OCI-LY7 (cell line): ENCODE measurements at places on chromosomes 2 and 18.

- DNase-seq, result no peak
Measured at GRCh38 chr2:10647441-10647840, 42.3 kb downstream of the NOL10 start.

GRCh38 chr18:2709316-2709715, 53.8 kb downstream of the SMCHD1 start:
- DNase-seq, result no peak

- no peak for DNase-seq
Measured at GRCh38 chr18:59672235-59672711, 24.9 kb downstream of the CCBE1 start.

DNA sequence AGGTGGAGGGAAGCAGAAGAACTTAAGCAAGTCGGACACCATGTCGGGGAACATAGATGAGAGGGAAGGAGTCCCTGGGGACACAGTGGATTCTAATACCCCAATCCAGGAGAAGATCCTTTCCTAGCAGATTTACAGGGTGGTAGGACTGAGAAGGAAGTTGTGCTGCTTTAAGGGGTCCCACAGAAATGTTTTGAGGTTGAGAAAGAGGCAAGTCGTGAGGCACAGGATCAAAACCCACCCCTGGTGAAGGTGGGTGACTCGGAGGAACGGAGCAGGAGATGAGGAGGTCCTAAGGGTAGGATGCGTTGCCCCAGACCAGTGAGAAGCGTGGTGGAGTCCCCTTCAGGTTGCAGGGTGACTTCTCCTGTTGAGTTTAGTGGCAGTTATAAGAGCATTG, 32.7 kb downstream of the DCDC2C start:
- no peak for DNase-seq

DNA sequence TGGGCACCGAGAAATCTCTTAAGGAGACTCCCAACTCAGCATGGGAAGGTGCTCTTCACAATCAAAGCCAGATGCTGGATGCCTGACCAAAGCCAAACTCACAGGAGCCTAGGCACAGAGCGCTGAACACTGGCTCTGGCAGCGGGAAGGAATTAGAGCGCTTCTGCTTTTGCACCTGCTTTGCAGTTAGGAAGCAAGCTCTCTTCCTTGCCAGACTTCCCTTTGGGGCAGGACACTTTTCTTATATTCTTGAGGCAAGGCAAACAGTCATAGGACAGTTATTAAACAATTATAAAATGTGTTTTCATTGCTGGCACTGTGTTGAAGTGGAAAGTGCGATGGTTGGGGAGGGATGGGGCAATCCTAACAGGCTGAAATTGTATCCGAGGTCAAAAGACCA, 79.6 kb upstream of the DNMT3A start:
- DNase-seq, result peak; percentile 45

- no peak for DNase-seq
Measured at GRCh38 chr18:36451454-36452251, 154.1 kb downstream of the FHOD3 start.

DNA sequence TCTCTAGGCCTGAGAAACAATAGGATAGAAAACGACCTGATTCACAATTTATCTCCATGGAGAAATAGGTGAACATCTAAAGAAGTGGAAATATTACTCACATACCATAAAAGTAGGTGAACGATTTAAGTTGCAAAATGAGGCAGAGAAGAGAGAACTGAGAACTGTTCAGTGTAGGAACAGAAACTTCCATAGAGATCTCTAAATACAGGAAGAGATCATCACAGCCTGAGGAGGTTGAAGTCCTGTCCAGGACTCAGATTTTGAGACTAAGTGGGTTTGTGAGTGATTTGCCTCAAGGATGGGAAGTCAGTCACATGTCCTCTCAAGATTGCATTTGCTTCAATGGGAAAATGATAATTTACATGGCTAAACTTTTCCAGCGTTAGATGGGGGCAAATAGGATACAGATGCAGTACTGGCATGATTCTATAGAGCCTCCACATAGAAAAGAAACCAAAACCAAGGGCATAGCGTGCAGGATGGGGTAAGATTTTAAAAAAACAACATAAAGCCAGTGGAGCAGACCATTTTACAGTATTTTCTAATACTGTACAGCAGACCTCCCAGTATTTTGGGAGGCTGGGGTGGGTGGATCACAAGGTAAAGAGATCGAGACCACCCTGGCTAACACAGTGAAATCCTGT, 68.8 kb downstream of the MEP1B start:
- no peak for DNase-seq

DNA sequence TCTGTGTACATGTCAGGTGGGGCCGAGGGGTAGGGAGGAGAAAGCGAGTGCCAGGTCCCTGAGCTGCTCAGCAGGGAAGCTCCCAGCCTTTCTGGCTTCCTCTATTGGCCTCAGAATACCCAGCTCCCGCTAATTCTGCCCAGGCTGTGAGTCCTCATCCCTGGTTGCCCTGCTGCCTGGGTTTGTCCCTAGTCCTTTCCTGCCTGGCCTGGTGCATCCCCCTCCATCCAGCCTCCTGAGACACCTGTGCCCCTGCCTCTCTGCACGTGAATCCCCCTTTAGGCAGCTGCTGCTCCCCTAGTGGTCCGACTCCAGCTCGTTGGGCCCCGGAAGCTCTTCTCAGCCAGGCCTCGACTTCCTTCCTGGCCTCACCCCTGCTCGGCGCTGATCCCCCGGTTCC, 54.6 kb downstream of the INHBB start:
- no peak for DNase-seq

GRCh38 chr2:54595999-54596902, 127.2 kb upstream of the EML6 start:
- DNase-seq, result no peak

- no peak for DNase-seq
Measured at GRCh38 chr2:134934641-134935040, 16.0 kb downstream of the CCNT2 start.

- DNase-seq, result no peak
Measured at GRCh38 chr2:185384822-185385560, 353.6 kb upstream of the FSIP2 start.

DNA sequence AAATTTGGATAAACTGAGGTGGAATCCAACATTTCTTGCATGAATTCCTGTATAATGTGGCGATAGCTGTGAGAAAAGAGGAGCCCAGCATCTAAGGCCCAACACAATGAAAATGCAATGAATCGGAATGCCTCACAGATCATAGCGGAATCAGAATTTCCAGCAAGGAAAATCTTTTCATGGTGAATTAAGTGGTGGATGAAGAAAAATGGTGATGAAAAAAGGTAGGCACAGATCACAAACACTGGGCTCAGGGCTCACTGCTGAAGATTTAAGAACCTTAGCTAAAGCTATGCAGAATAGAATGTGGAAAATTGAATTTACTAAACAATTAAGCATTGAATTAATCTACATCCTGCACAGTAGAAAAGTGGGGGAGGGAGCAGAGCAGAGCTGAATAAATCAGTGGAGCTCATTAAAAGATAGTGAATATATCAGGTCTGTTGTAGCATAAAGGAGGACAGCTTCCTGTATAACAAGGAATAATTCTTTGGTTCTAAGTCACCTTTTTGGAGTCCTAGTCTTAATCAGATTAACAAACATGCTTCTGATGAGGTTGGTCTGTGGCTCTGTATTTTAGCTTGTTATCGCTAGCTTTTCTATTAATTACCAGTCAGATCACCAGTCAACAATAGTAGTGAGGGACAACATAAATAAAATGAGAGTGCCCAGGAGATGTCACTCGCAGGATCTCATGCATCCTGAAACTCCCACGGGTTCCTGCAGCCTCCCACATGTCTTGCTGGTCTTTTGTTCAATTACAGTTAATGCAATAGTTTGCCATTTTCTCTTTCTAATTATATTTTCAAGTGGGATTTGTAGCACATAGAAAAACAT, 27.0 kb downstream of the MEIS1 start:
- no peak for DNase-seq

- DNase-seq, result no peak
Measured at GRCh38 chr2:22124003-22124402, 1000.2 kb downstream of the TDRD15 start.

DNA sequence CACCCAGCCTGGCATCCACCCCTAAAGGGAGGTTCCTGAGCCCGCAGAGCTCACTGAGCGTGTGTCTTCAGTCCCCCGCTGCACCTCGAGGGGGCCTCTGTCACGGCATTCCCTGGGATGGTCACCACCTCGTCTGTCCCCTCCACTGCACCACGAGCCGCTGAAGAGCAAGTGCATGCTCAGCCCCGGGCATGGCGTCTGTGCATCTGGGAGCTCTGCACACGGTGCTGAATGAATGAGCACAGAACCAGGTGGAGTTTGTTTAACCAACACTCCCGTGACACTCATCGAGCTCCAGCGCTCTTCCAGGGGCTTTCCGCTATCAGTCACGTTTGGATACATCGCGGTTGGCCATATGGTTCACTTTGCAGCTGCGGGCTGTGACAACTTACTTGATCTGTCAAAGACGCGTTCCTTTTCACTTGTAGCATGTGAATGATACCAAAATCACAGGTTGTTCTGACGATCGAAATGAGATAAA, 9.2 kb downstream of the ALLC start:
- no peak for DNase-seq

DNA sequence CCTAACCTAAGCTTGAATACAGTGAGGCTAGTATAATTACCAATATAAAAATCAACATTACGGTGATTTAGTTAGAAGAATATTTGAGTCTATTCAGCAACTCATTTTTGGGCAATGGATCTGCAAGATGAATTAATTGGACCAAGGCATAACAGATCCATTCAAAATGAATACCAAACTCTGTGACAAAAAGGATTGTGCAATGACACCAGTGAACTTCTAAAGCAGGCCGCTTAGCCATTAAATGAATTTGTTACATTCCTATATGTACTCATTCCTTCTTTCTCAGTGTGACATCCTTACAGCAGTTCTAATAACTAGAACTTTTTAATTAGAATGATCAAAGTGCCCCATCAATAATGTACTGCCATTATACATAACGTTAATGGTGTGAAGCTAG, 44.3 kb downstream of the ZC3H15 start:
- no peak for DNase-seq

- no peak for DNase-seq
Measured at GRCh38 chr2:16012029-16012596, 71.8 kb downstream of the MYCN start.

GRCh38 chr18:43978174-43978573, 700.9 kb upstream of the SYT4 start:
- no peak for DNase-seq

- DNase-seq, result peak; percentile 74
Measured at GRCh38 chr2:197705912-197706838, 1.0 kb downstream of the MARS2 start.
